Uterine smooth muscle cell (primary cell): ENCODE measurements at places on chromosomes 6 and 20. TPM values are rescaled to one million over a fixed set of nuclear protein-coding genes. Genes with fewer than 3 reads are reported as not detected.

The CNR1 gene
- under 0.01 TPM in 1 of 2 replicates, not detected in the other for total RNA-seq

The CCM2L gene
- total RNA-seq = under 0.01 TPM in 1 of 2 replicates, not detected in the other

The TMEM217 gene
- total RNA-seq = 0.77 and 1.6 TPM in 2 replicates

The C6orf120 gene
- 44.2 and 50.4 TPM in 2 replicates for total RNA-seq

The TCF15 gene
- total RNA-seq = not detected in 2 replicates

The DLL1 gene
- 1.00 and 1.3 TPM in 2 replicates for total RNA-seq

The GTF3C6 gene
- total RNA-seq = 74.4 and 102 TPM in 2 replicates

The HLA-DQB1 gene
- total RNA-seq = not detected in 2 replicates

The EGFL8 gene
- 0.66 and 1.00 TPM in 2 replicates for total RNA-seq

The SIRPD gene
- total RNA-seq = not detected in 2 replicates

The IRAK1BP1 gene
- 3.7 and 5.4 TPM in 2 replicates for total RNA-seq

The PPP1R16B gene
- 0.12 and 5.3 TPM in 2 replicates for total RNA-seq

The FKBP1C gene
- 0.12 and 0.22 TPM in 2 replicates for total RNA-seq

The ALDH8A1 gene
- not detected in 2 replicates for total RNA-seq

The PTGIS gene
- 22.4 and 58.2 TPM in 2 replicates for total RNA-seq

The MUC22 gene
- not detected in 2 replicates for total RNA-seq

The DEFB132 gene
- not detected in 2 replicates for total RNA-seq

The THBS2 gene
- total RNA-seq = 425 and 803 TPM in 2 replicates

The EYA4 gene
- 13.7 and 14.5 TPM in 2 replicates for total RNA-seq

The SOX18 gene
- total RNA-seq = 0.12 TPM in 1 of 2 replicates, not detected in the other

The SRC gene
- total RNA-seq = 17.7 and 23.2 TPM in 2 replicates

The PGBD1 gene
- 7.9 and 9.5 TPM in 2 replicates for total RNA-seq

The FGD2 gene
- not detected in 2 replicates for total RNA-seq

The DNAH8 gene
- total RNA-seq = under 0.01 and 0.12 TPM in 2 replicates

The BPIFB2 gene
- total RNA-seq = not detected in 2 replicates

The ARMC2 gene
- 1.00 and 1.7 TPM in 2 replicates for total RNA-seq

The MMP24 gene
- 0.11 and 0.12 TPM in 2 replicates for total RNA-seq

The F13A1 gene
- total RNA-seq = under 0.01 TPM in 1 of 2 replicates, not detected in the other

The TMEM244 gene
- 0.66 TPM in 1 of 2 replicates, not detected in the other for total RNA-seq

The SLC22A1 gene
- 0.62 and 0.77 TPM in 2 replicates for total RNA-seq

The SALL4 gene
- total RNA-seq = 0.22 and 0.25 TPM in 2 replicates

The KCNQ5 gene
- total RNA-seq = 1.00 and 2.9 TPM in 2 replicates

The SPEF1 gene
- 0.22 and 0.25 TPM in 2 replicates for total RNA-seq

The PACSIN1 gene
- not detected in 2 replicates for total RNA-seq

The PDYN gene
- not detected in 2 replicates for total RNA-seq

The ZSCAN9 gene
- total RNA-seq = 12.9 and 13.4 TPM in 2 replicates

The IL17F gene
- total RNA-seq = not detected in 2 replicates

The MOXD1 gene
- total RNA-seq = 21.8 and 44.4 TPM in 2 replicates

The LZTS3 gene
- total RNA-seq = 4.3 and 6.5 TPM in 2 replicates

The C20orf96 gene
- total RNA-seq = 3.1 and 4.4 TPM in 2 replicates

The ENPP3 gene
- under 0.01 and 0.22 TPM in 2 replicates for total RNA-seq

The TCF21 gene
- total RNA-seq = 1.9 and 5.5 TPM in 2 replicates

The TSBP1 gene
- under 0.01 TPM in 1 of 2 replicates, not detected in the other for total RNA-seq

The SNX3 gene
- 237 and 252 TPM in 2 replicates for total RNA-seq

The ZNF391 gene
- 1.7 and 3.0 TPM in 2 replicates for total RNA-seq

The FHL5 gene
- not detected in 2 replicates for total RNA-seq

The GRM1 gene
- not detected in 2 replicates for total RNA-seq

The SLC2A10 gene
- total RNA-seq = 23.4 and 49.7 TPM in 2 replicates

The CST4 gene
- total RNA-seq = 0.22 and 0.75 TPM in 2 replicates

The NHSL1 gene
- 1.8 and 3.7 TPM in 2 replicates for total RNA-seq

The C4B gene
- total RNA-seq = 2.0 and 6.0 TPM in 2 replicates

The BANF2 gene
- total RNA-seq = not detected in 2 replicates

The ADGB gene
- not detected in 2 replicates for total RNA-seq

The PSORS1C2 gene
- total RNA-seq = not detected in 2 replicates

The TMEM74B gene
- 0.11 TPM in 1 of 2 replicates, not detected in the other for total RNA-seq
